Occipital lobe (tissue), 3 donors: ENCODE measurements at places on chromosomes 6 and 20. TPM values are rescaled to one million over a fixed set of nuclear protein-coding genes. Genes with fewer than 3 reads are reported as not detected.

The MCHR2 gene
- 4.1 TPM for total RNA-seq

The VNN1 gene
- total RNA-seq, result not detected

The CCN5 gene
- total RNA-seq, result not detected

The ENPP3 gene
- 0.47 TPM for total RNA-seq

The PSMB1 gene
- 203 TPM for total RNA-seq

The CST7 gene
- total RNA-seq, result 0.31 TPM

The MPIG6B gene
- total RNA-seq, result not detected

The DLK2 gene
- 7.3 TPM for total RNA-seq

The VGLL2 gene
- not detected for total RNA-seq

The NDRG3 gene
- total RNA-seq, result 43.7 TPM

The ARHGAP40 gene
- not detected for total RNA-seq

The PAX1 gene
- under 0.01 TPM for total RNA-seq

The RBM24 gene
- total RNA-seq, result 31.2 TPM

The SLC22A16 gene
- total RNA-seq, result 0.31 TPM

The MICB gene
- 0.47 TPM for total RNA-seq

The TNF gene
- total RNA-seq, result not detected

The CAPN11 gene
- total RNA-seq, result not detected

The TSPO2 gene
- not detected for total RNA-seq

The PPIL6 gene
- 41.5 TPM for total RNA-seq

The DOK5 gene
- total RNA-seq, result 350 TPM

The RIPOR3 gene
- total RNA-seq, result 1.7 TPM

The ID1 gene
- 66.9 TPM for total RNA-seq

The MYBL2 gene
- total RNA-seq, result 0.47 TPM

The VSTM2L gene
- total RNA-seq, result 39.6 TPM

The PPP1R16B gene
- total RNA-seq, result 12.9 TPM

The HLA-DPB1 gene
- total RNA-seq, result 1.4 TPM

The OOEP gene
- total RNA-seq, result not detected

The ZNF165 gene
- 0.62 TPM for total RNA-seq

The ZNF133 gene
- total RNA-seq, result 35.4 TPM

The TMEM14A gene
- 104 TPM for total RNA-seq
